ENCODE measurements at places on chromosomes 1 and 21.

- DNase-seq: no peak
Observed at GRCh38 chr1:8219530-8219929, 98.4 kb upstream of the SLC45A1 start.

DNA sequence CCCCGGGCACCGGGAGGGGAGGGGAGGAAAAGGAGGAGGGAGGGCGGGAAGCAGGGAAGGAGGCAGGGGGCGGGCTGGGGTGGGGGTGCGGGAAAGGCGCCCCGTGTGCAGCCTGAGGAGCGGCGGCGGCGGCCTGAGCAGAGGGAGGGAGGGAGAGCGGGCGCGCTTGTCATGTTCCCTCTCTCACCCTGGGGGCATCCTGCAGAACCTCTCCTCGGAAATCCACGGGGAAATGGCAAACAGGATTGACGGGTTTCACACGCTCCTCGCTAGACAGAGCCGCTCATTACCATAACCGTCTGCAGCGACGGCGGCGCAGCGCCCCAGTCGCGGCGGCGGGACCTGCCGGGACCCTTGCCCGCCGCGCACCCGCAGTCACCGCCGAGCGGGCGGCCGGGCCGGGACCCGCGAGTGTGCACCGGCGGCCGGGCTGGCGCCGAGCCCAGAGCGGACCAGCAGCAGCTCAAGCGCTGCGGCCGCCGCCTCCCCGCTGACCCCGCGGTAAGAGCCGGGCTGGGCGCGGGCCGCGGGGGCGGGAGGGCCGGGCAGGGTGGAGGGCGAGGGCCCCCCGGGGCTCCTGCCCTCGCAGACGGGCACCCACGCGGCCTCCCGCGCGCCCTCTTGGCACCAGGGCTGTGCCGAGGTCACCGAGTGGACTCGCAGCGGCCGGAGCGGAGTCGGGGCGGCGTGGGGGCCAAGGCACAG lies at the start of gene SERTAD4:
SERTAD4 (plus strand) TSS at position 286 of the 705 bp plus-strand sequence. CDS start 5,165 bp downstream, outside the sequence.
- no peak for DNase-seq

- no peak for DNase-seq
Observed at GRCh38 chr1:203215573-203215972, 13.9 kb downstream of the CHIT1 start.

- DNase-seq: no peak
Observed at GRCh38 chr1:106747232-106747631, 309.2 kb upstream of the PRMT6 start.

DNA sequence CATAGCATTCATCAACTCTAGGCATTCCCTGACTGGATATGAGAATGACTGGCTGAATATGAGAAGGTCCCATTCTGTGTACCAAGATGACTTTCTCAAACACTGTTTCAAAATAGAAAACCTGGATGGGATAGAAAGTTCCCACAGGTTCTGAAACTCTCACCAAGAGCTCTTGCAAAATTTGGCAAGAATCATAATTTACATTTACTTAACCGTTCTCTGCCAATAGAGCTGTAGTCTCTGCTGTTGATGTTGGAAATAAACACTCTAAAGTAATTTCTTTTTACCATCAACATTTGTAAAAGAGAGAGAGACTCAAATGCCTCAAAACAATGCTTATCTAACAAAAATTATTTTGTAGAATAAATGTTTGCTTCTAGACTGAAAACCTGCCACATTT lies 221.1 kb downstream of the LMO4 start:
- no peak for DNase-seq

GRCh38 chr1:247500865-247501264 lies 35.4 kb downstream of the OR2C3 start:
- no peak for DNase-seq

DNA sequence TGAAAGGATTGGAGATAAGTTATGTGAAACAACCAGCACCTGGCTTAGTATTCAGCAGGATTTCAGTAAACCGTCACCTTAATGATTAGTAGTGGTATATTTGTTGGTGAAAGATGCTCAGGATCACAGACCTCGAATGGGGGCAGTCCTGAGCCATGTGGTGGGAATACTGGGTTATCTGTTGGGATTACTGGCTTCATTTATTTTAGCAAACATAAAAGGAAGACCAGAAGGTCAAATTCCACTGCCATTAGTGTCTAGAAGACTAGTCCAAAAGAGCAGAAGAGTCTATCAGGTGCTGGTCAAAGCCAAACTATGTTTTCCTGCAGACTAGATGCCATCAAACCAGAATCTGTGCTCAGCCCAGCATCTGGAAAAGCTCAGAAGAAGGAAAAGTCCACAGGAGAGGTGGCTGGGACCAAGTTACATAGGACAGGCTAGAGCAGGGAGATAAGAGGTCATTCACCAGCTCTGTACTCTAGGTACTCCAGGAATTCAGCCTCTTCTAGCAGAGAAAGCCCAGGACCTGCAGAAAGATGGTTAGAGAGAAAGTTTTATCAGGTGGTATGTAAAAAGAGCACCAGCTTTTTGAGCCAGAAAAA lies 343.4 kb downstream of the PLPP3 start:
- no peak for DNase-seq

GRCh38 chr1:21234779-21235178 lies 55.5 kb downstream of the ECE1 start:
- DNase-seq: no peak

DNA sequence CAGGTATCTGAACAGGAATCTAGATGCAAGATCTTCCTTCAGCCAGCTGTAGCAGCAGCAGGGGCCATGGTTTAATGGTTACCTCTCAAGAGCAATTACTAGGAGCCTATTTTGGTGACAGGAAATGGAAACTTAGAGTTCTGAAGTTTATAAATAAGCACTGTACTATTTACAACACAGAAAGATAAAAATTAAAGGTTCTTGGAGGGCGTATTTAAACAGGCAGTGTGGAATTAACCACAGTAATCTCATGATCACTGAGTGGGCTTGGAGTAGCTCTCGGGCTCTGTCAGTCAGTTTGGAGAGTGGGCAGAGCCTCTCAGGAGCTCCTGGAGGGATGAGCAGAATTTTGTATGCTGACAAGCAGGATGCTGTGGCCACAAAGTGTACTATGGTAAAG lies 10.2 kb upstream of the FCRL5 start:
- DNase-seq: no peak

DNA sequence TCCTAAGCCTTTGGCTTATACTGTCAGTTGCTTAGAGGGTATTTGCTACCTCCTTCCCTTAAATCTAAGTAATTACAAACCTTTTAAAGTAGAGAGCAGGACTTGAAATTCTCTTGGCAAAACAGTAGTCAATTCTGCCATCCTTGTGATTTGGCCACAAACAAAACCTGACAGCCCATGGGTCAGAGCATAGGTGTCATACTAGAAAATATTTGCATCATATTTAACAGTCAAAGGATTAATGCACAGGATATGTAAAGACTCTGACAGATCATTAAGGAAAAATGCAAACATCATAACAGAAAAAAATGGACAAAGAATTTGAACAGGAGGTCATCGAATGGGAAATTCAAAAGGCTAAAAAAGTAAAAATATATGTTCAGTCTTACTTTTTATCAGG lies 50.5 kb downstream of the ZFYVE9 start:
- DNase-seq: no peak

GRCh38 chr1:90708826-90709225 lies 8.3 kb downstream of the BARHL2 start:
- no peak for DNase-seq

- DNase-seq: peak; percentile 52
Observed at GRCh38 chr1:9066945-9067807, 2.3 kb downstream of the SLC2A5 start.

- DNase-seq: peak; percentile 68
Observed at GRCh38 chr1:152034654-152035538, 1.9 kb downstream of the S100A11 start.

- no peak for DNase-seq
Observed at GRCh38 chr21:41167348-41168342, at the start of gene BACE2. TSS of gene BACE2 (plus strand) at chr21:41168160. CDS start at chr21:41168264, 104 bp downstream.

- peak; percentile 96 for DNase-seq
Observed at GRCh38 chr1:156123356-156124196, 9.1 kb downstream of the LMNA start.

- no peak for DNase-seq
Observed at GRCh38 chr1:205068457-205069040, 15.7 kb downstream of the TMEM81 start.

GRCh38 chr1:198068285-198068684 lies 88.5 kb upstream of the NEK7 start:
- no peak for DNase-seq

GRCh38 chr1:151189637-151190445 lies at the start of gene VPS72:
TSS of gene VPS72 (minus strand) at chr1:151190197. CDS start at chr1:151190121, 76 bp downstream.
- peak; percentile 77 for DNase-seq

GRCh38 chr1:25197235-25197975 lies 34.9 kb downstream of the SYF2 start:
- DNase-seq: no peak

DNA sequence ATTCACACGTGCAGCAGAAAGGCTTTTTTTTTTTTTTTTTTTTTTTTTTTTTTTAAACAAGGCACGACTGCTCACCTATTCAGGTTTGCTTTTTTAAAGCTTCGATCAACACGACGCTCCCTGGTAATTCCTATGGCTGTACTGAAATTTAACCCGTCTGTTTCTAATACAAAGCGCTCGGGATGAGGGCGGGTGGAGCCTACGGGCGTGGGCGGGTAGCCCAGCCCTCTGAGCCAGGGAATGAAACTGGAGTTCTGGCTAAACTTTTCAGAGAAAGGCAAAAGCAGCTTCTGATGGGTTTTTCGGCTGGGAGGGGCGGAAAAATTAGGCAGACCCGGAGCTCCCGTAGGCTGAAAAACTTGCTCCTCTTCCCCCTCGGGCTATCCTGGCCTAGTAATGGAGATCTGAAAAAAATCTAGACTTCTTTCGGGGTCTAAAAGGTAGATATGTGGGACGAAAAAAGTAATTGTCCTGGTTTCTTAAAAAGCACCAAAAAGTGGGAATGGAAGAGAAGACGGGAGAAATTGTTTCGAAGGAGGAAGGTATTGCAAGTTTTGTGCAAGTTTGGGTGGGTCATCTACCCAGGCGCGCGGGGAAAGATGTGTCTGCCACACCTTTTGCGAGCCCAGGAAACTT lies 7.4 kb downstream of the NR5A2 start:
- no peak for DNase-seq

- no peak for DNase-seq
Observed at GRCh38 chr1:5814046-5814619, 178.1 kb downstream of the NPHP4 start.

Measured in HFF-Myc (cell line).